ENCODE measurements at places on chromosomes 7 and 10.

DNA sequence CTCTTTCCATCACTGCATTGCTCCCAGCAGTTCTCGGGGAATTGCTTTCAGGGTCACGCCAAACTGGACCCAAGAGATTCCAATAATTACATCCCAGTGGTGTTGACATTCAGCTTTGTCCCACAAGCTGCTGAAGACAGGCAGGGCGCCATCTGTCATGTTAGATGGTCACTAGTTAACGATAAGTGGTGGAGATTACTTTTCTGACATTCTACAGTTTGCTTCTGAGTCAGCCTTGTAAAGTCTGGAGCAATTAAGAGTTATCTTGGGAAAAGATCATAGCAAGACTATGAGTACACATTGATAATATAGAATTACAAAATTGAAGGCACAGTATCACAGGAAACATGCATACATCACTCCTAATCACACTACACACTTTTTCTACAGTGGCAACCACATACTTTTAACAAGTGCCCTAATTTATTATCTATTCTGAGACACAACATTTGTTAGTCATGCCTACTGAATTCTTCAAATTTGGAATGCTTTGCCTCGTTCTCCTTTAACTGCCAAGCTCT, 41.9 kb downstream of the SEMA3C start:
- no peak for DNase-seq

GRCh38 chr7:95004618-95005247, 97.3 kb downstream of the PPP1R9A start:
- no peak for DNase-seq

- DNase-seq: peak; percentile 27
These were observed 6.6 kb downstream of the NPC1L1 start for GRCh38 chr7:44534501-44534900.

DNA sequence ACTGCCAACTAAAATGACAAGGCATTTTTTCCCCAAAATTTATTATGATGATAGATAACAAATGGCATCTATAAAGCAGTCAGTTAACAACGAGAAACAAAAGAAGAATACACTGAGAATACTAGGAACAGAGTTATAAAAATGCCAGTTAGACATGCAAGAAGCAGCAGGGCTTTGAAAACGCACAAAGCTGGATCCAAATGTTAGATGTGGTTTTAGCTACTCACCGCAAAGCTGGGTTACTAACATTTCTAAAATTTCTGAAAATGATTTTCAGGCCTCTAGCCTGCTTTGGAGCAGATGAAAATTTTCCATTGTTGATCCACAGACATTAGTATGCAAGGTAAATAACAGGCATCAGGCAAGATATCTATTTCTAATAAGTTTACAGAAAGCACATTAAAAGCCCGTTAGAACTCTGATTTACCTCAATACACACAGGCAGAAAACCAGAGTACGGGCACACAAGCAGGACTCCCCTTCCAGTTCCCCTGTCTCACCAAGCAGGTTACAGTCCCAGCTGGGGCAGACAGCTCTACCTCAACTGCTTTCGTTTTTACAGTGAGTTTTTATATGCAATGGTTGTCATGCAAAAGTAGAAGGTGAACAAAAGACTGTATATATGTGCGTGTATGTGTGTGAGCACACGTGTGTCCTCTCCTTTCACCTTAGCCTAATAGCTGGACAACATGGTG, 37.9 kb downstream of the GLI3 start:
- DNase-seq: no peak

- DNase-seq: no peak
These were observed 12.4 kb downstream of the MAT1A start for GRCh38 chr10:80277016-80277415.

GRCh38 chr7:139799586-139799985, 21.8 kb upstream of the HIPK2 start:
- no peak for DNase-seq

DNA sequence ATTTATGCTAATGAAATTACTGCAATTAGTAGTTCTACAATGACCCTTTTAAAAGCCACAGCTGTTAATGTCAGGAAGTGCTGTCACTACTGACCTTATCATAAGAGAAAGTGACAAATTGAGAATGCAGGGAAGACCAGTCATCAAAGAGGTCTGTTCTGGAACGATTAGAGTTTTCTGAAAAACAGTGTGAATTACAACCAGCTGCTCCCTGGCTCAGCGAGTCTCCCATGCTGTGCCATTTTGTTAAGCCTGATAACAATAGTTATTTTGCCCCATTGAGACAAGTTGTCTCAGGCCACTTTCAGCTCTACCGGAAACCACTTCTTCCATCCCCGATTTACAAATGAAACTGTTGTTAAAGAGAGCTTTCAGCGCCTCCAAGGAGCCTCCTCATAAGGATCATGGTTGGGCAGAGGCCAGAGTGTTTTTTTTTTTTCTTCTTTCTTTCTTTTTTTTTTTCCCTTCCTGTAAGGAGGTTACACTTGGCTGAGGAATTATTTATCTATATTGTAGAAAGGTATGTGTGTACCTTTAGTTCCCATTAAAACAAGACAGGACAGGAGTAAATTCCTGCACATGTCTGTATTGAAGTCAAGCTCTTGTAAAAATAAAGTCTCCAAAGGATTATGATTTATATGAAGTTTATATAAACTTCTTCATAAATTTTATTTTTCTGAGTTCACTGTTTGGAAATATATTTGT, 173.6 kb downstream of the CDCA7L start:
- DNase-seq: no peak

- no peak for DNase-seq
These were observed 170.1 kb downstream of the ARHGAP12 start for GRCh38 chr10:31758495-31758894.

DNA sequence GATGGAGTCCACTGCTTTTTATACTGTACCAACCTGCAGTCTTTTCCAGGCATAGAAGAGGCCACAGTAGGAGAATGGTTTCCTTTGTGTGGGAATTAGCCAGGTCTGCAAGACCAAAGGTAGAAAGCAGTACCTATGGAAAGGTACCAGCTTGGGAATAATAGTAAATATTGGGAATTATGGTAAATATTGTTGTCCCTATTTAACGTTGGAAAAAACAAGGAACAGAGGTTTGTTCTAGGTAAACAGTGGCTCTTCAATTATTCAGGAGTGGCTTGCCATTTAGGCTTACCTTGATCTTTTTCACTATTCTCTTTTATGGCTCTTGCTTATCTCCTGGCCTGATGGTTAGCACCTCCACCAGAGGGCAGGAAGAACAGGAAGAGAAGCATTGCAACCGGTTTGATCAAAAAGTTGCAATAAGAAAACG, 43.9 kb upstream of the GSAP start:
- no peak for DNase-seq

GRCh38 chr7:131737746-131738465, 181.5 kb upstream of the PODXL start:
- no peak for DNase-seq

- no peak for DNase-seq
These were observed 369.8 kb downstream of the GFRA1 start for GRCh38 chr10:115903207-115903606.

GRCh38 chr7:89887489-89887888, 266.8 kb upstream of the STEAP1 start:
- DNase-seq: no peak

DNA sequence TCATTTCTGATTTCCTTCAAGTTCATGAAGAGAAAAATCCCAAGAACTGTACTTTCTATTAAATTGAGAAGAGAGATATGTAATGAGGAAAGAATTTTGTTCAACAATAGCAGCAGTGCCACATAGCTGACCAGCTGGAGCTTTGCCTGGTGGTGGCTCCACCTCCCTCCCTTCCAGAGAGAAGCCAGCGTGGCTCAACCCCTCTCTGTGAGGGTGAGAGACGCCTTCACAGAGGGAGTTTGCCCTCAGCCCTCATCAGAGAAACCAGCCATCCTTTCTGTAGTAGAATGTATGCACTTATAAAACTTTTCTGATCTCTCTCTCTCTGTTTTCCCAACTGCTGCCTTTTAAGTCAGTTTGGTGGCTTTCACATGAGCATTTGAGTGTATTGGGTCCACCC, 20.5 kb upstream of the COL1A2 start:
- no peak for DNase-seq

DNA sequence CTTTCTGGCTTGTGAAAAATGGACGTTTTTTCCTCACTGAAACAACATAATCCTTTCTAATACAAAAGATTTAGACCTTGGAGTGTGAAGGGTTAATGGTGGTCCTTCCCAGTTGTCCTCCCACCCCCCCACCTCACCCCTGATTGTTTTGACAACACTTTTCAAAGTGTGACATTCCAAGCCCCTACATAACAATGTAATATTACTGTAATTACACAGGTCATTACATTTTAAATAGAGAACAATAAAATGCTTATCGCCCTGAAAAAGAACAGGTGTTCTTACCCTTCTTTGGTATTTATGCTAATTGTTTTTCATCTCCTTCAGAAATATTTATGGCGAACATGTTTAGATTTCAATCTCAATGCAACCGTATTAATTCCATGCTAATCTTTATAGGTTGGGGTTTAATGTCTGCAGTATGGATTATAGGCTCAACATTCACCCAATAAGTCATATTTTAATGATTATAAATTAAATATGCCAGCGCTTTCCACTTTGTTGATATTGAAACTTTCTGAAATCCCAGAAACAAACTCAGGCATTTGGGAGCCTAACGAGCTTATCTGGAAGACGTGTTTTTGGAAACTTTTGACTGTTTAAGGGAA, 5.0 kb downstream of the TCF7L2 start:
- DNase-seq: no peak

- DNase-seq: no peak
These were observed 35.1 kb downstream of the GPER1 start for GRCh38 chr7:1122832-1123501.

DNA sequence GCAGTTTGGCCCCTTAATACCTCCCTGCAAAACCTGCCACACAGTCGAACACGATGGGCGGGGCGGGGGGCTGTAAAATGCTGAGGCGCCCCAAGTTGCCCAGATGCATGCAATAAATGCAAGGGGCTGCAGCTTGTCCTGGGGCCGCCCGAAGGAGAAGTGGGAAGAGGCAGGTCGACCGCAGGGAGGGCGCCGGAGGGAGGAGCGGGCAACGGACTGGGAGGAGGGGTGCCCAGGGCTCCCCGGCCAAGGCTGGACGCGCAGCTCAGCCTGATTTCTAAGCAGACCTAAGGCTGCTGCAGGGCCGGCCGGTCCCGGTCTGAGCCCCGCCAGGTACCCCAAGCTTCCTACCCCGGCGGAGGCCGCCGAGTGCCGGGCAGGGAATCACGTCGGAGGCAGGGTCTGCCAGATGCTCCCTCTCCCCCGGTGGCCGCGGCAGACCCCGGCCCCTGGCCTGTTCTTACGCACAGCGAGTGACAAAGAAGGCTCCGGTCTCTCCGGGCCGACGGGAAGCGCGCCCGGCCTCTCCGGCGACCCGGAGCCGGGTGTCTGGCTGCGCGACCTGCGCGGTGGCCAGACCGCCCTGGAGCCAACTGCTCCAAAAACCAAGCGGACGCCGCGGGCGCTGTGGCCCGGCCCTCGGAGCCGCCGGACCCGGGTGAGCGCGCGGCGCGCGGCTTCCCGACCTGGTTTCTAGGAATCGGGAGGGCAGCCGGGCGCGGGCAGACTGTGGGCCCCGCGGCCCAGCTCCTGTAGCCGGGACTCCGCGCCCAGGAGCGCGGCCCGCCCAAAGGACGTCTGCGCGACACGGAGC, 744 bp upstream of the EBF3 start:
- DNase-seq: no peak

- peak; percentile 18 for DNase-seq
These were observed 209.1 kb downstream of the CCSER2 start for GRCh38 chr10:84537447-84537931.

- DNase-seq: no peak
These were observed 631.1 kb upstream of the MBL2 start for GRCh38 chr10:53403688-53404087.

DNA sequence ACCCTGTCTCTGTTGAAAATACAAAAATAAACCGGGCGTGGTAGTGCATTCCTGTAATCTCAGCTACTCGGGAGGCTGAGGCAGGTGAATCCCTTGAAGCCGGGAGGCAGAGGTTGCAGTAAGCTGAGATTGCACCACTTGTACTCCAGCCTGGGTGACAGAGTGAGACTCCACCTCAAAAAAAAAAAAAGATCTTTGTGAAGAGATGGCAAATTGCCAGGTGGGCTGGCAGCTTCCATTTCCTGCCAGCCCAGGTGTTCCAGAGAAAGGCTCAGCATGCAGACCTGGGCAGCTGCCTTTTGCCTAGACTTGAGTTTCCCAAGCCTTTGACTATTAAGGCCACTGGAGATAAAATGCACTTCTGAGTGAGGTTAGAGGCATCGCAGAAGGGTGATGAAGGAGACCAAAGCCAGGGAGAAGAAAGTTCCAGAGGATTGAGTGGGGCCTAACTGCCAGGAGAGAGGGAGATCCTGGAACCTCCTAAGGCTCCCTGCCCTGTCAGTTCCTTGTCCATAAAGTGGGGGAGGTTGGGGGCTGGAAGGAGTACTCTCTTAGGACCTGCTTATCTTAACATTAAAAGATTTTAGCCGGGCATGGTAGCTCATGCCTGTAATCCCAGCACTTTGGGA, 10.0 kb upstream of the DDIT4 start:
- peak; percentile 44 for DNase-seq

DNA sequence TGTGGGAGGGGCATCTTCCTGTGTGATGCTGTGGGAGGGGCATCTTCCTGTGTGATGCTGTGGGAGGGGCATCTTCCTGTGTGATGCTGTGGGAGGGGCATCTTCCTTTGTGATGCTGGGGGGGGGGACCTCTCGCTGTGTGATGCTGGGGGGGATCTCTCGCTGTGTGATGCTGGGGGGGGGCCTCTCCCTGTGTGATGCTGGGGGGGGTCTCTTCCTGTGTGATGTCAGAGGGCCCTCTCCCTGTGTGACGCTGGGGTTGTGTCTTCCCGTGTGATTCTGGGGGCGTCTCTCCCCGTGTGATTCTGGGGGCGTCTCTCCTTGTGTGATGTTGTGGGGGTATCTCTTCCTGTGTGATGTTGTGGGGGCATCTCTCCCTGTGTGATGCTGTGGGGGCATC, 27.9 kb upstream of the DPYSL4 start:
- DNase-seq: no peak

- peak; percentile 39 for DNase-seq
These were observed 55.8 kb upstream of the CDCA7L start for GRCh38 chr7:22001345-22002004.
